ENCODE measurements at places on chromosomes 12 and 14.

GRCh38 chr12:122031342-122032216 is 9.9 kb downstream of the BCL7A start:
- DNase-seq: peak; percentile 52

- DNase-seq: no peak
These were observed 6.3 kb downstream of the TRAFD1 start for GRCh38 chr12:112131686-112132085.

GRCh38 chr12:63098851-63099250 is 52.1 kb downstream of the AVPR1A start:
- DNase-seq: no peak

DNA sequence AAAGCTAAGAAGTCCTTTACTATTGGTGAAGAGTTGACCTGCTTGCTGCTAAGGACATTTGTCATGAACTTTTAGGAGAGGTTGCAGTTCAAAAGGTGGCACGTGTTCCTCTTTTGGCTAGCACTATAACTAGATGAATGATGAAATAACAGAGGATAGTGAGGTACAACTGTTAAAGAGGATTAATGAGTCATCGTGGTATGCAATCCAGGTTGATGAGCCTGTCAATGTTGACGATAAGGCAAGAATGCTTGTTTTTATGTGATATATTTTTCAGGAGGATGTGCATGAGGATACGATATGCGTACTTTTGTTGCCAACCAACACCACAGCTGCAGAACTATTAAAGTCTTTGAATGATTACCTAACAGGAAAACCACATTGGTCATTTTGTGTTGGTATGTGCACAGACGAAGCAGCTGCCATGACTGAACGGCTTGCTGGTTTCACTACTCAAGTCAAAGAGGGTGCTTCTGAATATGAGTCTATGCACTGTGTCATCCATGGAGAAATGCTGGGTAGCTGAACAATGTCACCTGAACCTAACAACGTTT is 10.6 kb downstream of the CEP128 start:
- peak; percentile 70 for DNase-seq

GRCh38 chr12:119157978-119158377 is 20.8 kb upstream of the HSPB8 start:
- DNase-seq: no peak

DNA sequence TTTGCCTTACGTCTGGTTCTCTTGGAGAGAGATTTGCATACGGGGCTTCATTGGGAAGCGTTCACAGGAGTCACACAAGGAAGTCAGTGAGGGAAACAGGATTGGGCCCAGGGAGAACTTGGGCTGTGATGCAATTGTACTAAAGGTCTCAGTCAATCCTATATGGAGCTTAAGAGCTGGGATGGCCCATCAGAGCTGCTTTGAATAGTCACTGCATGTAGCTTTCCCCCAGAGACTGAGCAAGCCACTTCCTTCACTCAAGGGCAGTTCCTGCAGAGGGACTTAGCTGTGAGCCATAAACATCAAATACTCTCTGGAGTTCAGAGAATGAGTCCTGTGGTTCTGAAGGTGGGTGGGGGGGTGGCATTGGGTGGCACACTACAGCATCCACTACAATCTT is 605.4 kb downstream of the MED13L start:
- no peak for DNase-seq

GRCh38 chr12:40093512-40093911 is 12.4 kb downstream of the SLC2A13 start:
- DNase-seq: no peak

GRCh38 chr12:57372233-57372632 is 58.6 kb downstream of the R3HDM2 start:
- no peak for DNase-seq

DNA sequence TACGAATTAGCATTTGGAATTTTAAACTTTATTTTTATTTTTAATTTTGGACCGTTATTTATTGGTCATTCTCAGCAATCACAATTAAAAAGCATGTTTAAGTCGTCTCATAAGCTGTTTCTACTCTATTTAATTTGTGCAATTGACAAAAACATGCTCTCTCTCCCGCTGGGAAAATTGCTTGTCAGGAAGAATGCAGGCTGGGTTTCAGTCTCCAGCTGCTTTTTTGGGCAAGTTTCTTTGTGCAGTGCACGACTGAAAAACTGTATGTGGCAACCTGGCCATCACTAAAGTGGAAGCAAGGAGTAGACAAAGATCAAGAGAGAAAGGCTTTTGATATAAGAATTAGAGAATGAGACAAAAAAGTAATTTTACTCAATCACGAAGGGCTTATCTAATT is 941.5 kb upstream of the MDGA2 start:
- no peak for DNase-seq

DNA sequence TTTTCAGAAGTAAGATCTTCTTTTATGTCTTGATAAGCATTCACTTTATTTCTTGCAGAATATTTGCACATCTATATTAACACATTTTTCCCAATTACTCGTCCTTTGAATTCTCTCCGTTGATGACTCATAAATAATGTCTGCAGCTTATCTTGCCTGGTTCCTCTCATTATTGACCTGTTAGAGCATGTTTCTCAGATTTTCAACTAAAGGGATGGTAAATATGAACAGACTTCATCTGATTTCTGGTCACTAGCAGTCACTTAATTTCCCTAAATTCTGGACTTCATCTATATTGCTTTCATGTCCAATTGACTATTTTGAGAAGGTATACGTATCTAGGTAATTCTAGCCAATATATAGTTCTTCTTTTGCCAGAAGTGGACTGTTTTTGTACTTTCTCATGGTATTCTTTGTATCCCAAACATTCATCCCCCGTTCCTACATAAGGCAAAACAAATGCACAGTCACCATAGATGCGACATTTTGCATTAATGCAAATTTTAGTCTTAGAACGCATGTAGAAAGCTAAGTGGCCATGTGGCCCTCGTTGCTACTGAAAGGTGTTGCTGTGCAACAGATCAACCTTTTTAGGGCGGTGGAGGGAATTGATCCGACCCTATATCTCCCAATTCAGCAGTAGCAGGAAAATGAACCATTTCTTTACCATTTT is 6.2 kb downstream of the PIK3C2G start:
- no peak for DNase-seq

DNA sequence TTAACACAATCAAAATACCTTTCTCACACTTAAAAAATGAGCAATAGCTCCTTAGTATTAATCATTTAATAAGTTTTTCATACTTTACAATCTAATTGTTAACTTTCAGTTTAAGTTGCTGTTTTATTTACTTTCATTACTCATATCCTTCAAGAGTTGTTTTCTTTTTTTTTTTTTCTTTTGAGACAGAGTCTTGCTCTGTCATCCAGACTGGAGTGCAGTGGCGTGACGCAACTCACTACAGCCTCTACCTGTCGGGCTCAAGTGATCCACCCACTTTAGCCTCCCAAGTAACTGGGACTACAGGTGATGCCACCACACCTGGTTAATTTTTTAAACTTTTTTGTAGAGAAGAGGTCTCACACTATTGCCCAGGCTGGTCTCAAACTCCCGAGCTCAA is 16.1 kb downstream of the ZBTB1 start:
- DNase-seq: no peak

All from HL-60 (cell line).